Left ventricle myocardium superior (tissue), 1 donor: ENCODE measurements at places on chromosomes 3 and 15. TPM values are rescaled to one million over a fixed set of nuclear protein-coding genes. Genes with fewer than 3 reads are reported as not detected.

Gene AADACL2
- not detected for total RNA-seq

Gene TGM5
- total RNA-seq: not detected

Gene EIF2A
- 80.2 TPM for total RNA-seq

Gene CA12
- total RNA-seq: 0.74 TPM

Gene CCR3
- not detected for total RNA-seq

- DNase-seq: no peak
Observed at GRCh38 chr3:5026046-5026362, 46.8 kb downstream of the BHLHE40 start.

GRCh38 chr15:73333001-73333400 lies 35.8 kb downstream of the HCN4 start:
- peak; percentile 8 for DNase-seq

- DNase-seq: peak; percentile 97
Observed at GRCh38 chr15:31396881-31397560, 70.4 kb downstream of the KLF13 start.

DNA sequence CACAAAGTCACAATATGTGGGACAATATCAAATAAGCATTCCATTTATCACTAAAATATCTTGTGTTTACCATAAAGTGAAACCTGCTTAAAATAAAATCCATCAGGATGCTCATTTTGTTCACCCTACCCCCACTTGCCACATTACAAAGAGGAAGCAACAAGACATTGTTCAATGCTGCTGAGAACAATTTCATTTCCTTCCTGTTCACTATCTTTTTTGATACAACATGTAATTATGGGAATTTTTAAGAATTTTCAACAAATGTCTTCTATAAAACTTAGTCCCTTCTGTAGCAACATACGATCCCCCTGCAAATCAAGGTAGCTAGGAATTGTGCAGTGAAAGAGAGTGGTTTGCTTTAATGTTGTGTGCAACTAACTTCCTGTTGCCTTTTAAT lies 34.9 kb upstream of the GPR160 start:
- no peak for DNase-seq

GRCh38 chr15:40582726-40583246 lies 11.3 kb upstream of the KNL1 start:
- DNase-seq: no peak

GRCh38 chr3:78918361-78919020 lies 849.3 kb downstream of the ROBO1 start:
- no peak for DNase-seq

- DNase-seq: no peak
Observed at GRCh38 chr3:149936812-149937230, 33.9 kb downstream of the PFN2 start.

DNA sequence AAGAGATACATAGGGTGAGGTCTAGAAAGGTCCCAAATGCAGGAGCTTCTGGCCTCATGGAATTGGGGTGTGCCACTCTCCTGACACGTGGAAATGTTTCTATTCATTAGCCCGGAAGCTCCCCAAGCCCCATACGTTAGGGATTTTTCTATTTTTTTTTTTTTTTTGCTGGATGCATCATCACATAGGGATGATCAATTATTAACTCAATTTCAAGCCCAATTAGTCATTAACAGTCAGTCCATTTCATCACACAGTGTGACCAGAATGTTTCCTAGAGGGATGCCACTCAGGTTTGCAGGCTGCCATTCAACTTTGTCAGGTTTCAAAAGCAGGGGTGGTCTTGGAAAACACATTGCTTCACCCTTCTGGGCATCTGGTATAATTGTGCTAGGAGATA lies 40.7 kb upstream of the MKRN3 start:
- DNase-seq: no peak

- DNase-seq: no peak
Observed at GRCh38 chr3:127263586-127264231, 24.1 kb downstream of the PRR20G start.

GRCh38 chr3:44685128-44685800 lies 27.2 kb upstream of the ZNF502 start:
- DNase-seq: peak; percentile 87

GRCh38 chr15:96369825-96370621 lies 39.5 kb downstream of the NR2F2 start:
- DNase-seq: no peak

DNA sequence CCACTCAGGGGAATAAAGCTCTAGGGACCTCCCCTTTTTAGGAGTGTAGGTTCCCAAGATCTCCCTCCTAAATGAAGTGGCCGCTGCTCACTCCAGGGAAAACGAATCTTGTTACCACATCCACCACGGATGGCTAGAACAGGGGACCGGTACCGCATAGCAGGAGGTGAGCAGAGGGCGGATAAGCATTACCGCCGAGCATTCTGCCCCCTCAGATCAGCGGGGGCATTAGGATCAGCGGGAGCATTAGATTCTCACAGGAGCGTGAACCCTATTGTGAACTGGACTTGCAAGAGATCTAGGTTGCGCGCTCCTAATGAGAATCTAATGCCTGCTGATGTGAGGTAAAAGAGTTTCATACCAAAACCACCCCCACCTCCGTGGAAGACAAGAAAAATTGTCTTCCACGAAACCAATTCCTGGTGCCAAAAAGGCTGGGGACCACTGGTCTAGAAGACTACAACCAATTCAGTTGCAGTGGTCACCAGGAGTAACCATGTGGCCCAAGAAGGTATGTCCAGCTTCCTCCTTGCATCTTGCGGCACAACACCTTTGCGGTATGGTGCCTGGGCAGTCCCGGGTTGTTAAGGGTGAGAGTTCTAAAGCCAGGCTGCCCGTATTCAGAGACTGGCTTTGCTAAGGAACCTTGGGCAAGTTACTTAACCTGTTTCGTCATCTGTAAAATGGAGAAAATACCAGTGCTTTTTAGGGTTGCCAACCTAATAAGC lies 1.1 kb upstream of the SS18L2 start:
- no peak for DNase-seq

DNA sequence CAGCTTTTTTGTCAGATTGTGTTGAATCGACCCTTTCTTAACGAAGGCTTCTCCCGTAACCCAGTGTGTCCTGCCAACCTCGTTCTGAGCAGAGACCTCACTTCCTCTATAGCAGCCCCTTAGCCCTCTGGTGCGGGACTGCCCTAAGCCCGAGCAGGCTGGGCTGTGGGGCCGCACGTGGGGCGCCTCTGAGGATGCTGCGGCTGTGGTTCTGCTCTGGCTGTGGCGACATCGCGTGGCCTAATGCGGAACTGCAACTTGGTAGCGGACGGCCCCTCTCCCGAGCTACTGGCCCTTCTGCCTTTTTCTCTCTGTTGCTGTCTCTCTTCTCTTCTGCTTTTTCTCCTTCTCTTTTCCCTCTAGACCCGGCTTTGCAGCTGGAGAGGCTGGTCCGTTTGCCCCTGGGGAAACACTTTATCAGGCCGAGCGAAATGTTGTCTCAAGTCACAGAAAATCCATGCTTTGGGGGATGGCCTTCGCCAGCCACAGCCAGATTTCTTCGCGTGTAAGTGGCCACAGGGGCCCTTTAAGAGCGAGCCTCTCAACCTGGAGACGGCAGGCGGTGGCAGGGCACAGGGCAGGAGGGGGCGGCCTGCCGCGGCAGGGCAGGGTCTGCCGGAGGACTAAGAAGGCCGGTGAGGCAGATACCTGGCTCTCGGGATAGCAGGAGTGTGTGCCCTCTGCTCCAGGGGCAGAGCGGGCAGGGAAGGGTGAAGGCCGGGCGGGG lies 19.4 kb upstream of the KIF23 start:
- peak; percentile 89 for DNase-seq
